Activated T-cell treated with anti-CD3 and anti-CD28 coated beads, Interleukin-2, amount 50 U/mL, for 48 hours (primary cell): ENCODE measurements at places on chromosomes 5 and 9.
A peak's percentile ranks its signal among the peaks of the same experiment; 100 is the strongest.

DNA sequence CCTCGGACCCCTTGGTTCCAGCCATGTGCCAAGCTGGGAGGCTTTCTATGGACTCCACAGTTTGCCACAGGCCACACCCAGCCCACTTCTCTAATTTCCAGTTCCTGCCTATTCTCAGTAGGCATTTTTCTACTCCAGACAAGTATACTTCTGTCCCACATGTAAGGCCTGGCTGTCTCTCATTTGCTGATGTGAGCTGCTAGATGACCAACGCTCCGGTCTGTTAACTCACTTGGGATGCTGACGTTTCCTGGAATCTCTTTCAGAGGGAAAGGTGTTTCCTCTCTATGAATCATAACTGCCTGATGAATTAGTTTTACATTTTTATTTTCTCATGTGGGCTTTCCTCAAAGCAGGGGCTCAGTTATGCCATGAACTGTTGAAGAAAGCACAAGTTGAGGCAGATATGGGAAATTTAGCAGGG lies 36.3 kb downstream of the ERGIC1 start:
- DNase-seq: no peak

- peak; percentile 57 for DNase-seq
Measured at GRCh38 chr5:111070272-111071134, 1.0 kb upstream of the TSLP start.

DNA sequence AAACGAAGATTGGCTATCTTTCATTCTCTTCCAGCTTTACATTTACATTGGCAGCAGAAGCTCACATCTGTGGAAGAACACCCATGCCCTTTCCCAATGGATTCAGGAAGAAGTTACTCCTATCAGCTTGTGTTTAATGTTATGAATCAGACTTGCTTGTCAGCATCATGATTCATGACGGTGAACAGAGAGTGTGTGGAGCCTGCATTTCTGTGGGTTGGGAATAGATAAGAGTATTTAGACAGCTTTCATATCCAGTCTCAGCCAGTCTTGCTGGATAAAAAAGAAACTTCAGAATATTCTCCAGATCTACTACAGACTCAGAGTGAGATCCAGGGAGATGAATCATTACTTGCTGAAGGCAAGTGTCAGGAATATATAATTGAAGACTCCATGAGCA lies 812.9 kb upstream of the ZNF608 start:
- DNase-seq: no peak

GRCh38 chr5:164052536-164053093 lies 547.2 kb downstream of the MAT2B start:
- no peak for DNase-seq

- no peak for DNase-seq
Measured at GRCh38 chr5:83036991-83037575, 40.1 kb downstream of the TMEM167A start.

DNA sequence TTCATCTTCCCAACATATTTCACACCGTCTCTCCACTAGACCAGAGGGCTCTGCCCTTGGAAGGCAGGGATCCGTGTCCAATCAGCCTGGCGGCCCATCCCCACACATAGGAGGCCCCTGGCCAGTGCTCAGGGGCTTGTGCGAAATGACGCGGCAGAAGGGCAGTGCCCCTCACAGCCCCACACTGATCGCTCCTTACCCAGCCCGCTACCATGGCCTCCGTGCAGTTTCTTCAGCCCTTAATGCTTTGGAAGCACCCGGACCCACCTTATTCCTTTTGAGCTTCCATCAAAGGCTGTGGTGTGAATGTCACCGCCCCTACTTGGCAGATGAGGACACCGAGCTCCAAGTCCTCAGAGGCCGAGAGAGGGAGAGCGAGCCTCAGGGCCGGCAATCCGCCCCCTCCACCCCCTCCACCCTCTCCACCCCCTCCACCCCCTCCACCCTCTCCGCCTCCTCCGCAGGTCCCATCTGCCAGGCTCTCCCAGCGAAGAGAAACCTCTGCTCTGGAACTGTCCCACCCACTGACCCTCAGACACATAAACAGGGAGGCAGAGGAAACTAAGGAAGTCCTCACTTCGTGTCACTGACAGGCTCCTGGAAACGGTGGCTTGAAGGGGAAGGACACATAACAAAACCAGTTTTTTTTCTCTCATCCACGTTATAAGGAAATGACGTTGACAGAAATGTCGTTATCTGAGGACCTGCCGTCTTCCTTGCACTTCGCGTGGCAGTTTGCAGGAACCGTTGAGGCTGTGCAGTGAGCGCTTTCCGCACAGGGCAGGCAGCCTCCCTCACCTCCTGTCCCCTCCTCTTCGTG lies 13.9 kb downstream of the QSOX2 start:
- DNase-seq: peak; percentile 41
